ENCODE measurements at places on chromosomes 2 and 18. TPM values are rescaled to one million over a fixed set of nuclear protein-coding genes. Genes with fewer than 3 reads are reported as not detected.

GRCh38 chr18:42559069-42559690 is 556.3 kb downstream of the RIT2 start:
- no peak for DNase-seq

SPATA3 gene
- not detected for total RNA-seq

DNA sequence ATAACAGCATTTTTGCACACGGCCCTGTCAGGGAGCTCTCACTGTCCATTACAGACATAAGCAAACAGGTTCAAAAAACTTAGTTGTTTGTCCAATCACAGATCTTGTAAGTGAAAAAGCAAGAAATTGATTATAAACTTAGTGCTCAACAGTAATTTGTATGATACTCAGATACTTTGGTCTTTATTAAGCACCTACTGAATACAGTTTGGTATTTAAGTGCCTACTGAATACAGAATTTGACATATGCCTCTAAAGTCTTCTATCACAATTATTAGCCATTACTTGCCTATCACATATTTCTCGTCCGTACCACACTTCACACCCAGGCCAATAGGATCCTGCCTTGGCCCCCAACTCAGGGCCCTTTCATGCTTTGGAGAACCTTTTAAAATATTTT is 283.1 kb downstream of the SUCLG1 start:
- no peak for DNase-seq

- DNase-seq, result no peak
Observed at GRCh38 chr2:33477473-33478468, 1.3 kb downstream of the RASGRP3 start.

GULP1 gene
- 0.13 TPM for total RNA-seq
